Suprapubic skin (tissue), 4 donors: ENCODE measurements at places on chromosomes 12 and 14.

DNA sequence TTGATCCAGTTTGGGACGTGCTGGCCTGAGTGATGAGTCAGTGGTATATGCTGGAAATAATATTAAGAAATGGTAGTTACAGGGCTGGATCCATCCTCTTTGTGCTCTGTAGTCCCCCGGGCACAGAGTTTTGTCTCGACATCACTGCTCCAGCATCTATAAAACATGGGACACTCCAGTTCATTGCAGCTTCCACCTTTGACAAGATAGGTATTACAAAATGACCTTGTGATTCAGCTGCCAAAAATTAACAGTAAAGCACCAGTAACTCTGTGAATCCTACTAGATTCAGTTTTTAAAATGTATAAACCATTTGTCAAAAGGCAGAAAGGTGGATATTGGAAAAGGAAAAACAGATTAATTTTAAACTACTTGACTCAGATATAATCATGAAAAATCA, 14.6 kb upstream of the GNG2 start:
- no peak for DNase-seq

GRCh38 chr12:48629541-48629940, 52.5 kb downstream of the KANSL2 start:
- no peak for DNase-seq

DNA sequence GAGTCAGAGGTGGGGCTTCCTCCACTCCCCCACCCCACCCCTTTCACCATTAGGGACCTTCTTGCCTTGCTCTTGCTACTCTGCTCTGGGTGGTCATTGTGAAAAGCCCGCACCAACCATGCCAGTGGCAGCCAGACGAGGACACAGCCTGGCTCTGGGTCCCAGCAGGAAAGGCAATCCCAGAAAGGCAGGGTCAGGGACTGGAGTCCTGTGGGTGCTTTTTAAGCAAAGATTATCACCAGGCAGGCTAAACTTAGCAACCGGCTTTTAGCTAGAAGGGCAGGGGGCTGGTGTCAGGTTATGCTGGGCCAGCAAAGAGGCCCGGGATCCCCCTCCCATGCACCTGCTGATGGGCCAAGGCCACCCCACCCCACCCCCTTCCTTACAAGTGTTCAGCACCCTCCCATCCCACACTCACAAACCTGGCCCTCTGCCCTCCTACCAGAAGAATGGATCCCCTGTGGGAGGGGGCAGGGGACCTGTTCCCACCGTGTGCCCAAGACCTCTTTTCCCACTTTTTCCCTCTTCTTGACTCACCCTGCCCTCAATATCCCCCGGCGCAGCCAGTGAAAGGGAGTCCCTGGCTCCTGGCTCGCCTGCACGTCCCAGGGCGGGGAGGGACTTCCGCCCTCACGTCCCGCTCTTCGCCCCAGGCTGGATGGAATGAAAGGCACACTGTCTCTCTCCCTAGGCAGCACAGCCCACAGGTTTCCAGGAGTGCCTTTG, 1.2 kb upstream of the GAPDH start:
- DNase-seq = peak; percentile 85

- DNase-seq = no peak
Measured at GRCh38 chr14:30077946-30078345, 150.3 kb upstream of the PRKD1 start.

- DNase-seq = no peak
Measured at GRCh38 chr14:103078860-103079587, 5.0 kb upstream of the LBHD2 start.

- no peak for DNase-seq
Measured at GRCh38 chr12:43758247-43758727, 303 bp downstream of the PUS7L start.

DNA sequence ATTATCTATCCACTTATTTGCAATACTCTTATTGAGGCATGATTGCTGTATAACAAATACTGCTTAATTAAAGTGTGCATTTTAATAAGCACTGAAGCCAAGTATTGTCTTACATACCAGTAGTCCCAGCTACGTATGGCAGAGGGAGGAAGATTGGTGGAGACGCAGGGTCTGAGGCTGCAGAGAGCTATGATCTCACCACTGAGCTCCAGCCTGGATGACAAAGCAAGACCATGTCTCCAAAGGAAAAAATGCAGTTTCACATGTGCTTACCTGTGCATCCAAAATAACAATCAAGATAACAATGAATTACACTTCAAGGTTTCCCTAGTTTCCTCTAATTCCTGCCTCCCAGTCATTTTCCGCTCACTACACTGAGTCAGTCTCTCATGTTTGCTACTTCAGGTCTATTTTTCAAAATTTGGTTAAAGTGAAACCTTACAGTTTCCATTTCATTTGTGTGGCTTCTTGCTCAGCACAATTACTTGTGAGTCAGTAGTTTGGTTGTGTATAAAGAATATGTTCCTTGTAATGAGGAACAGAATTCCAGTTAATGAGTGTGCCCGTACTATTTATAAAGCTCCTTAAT, 1250.1 kb downstream of the TMEM121 start:
- DNase-seq = no peak

GRCh38 chr14:100535287-100536120, 51.7 kb downstream of the BEGAIN start:
- peak; percentile 66 for DNase-seq

DNA sequence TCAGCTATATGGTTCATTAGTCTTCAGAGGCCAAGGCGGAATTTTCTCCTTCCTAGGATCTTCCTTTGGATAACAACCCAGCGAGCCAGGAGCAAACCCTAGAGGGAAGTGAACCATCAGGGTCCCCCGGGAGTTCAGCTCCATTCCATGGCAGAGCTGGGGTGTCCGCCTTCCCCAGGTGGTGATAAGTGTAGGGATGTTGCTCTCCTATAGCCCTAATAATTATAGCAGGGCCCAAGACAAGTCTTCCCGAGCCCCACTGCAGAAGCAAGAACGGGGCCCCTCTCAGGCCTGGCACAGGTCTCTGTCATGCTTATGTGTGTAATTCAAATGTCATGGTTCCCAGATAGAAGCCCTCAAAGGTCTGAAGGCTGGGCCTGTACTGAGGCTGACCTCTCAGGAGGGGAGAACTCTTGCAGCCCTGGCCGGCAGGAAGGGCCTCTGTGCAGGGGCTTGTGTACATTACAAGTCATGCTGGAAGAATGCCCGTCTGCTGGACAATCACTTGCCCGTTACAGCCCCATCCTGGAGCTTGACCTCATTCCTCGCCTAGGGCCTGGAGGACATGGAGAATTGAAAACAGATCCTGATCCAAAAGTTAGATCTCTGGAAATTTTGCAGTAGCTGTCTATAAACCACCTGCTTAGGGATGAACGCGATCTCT, 17.3 kb downstream of the LRTM2 start:
- DNase-seq = no peak

DNA sequence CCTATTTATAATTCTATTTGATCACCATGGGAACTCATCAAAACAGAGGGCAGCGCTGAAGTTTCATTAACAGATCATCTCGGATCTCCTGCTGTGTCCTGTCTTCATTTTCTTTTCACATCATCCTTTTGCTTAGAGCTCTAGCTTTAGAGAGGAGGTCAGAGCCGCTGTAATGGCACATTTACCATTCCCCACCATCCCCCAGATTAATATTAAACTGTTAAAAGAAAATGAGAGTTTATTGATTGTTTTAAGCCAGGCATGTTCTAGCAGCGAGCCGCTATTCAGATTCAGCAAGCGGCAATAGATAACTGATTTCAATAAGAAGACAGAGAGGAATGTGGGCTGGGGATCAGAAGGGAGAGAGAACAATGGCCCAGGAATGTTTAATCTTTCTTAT, 308.8 kb downstream of the EGLN3 start:
- no peak for DNase-seq

GRCh38 chr14:51293149-51293911, 53.3 kb downstream of the TMX1 start:
- DNase-seq = no peak

DNA sequence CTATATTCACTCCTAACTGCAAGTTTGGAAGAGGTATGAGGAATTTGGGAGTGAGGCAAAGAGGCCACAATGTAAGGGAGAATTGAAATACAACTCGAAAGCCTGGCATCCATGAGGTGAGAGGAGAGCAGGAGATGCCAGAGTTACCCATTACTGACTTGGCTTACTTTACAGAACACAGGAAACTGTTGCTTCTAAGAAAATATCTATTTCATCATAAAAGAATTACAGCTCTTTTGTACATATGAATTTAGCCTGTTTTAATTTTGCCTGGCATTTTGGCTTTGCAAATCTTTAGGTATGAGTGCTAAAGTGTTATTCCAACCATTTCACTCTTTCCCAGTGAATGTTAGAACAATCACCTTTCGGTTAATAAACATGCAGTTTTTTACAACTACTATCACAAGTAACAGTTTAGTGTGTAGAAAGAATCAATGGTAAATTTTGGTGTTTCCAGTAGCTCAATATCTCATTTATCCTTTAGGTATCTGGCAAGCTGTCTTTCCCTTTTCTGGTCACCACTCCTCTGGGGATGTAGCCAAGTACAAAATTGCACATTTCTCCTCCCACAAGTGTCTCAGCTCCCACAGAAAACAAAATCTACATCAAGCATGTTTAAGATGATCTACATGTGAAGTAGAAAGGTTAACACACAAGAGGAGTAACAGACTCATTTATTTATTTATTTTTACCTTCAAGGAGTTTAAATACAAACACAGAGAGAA, 196.6 kb upstream of the DCN start:
- DNase-seq = no peak

DNA sequence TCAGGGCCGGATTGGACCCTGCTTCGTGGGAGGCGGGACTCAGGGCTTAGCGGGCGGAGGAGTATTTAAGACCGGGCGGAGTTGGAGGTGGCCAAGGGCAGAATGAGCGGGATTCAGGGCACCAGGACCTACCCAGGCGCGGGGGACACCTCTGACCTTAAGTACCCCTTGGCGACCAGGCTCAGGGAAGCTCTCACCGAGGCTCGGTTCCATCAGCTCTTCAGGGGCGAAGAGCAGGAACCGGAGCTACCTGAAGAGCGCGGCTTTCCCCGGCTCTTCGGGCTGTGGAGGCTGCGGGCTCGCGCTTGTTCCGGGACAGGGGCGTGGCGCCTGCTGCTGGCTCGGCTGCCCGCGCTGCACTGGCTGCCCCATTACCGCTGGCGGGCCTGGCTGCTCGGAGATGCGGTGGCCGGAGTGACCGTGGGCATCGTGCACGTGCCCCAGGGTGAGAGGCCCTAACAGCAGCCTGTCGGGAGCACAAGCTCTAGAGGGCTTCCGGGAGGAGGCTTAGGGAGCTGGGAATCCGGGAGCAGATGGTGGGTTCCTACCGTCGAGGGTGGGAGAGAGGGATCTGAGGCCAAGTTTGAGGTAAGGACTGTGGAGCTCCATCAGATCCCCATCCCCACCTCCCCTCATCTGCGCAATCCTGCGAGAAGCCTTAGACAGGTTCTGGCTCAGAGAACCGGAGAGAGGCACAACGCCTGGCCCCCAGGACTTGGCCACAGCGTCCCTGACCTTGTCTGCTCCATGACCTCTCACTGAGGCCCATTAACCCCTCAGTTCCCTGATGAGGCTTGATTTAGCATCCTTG, 8.4 kb downstream of the ARHGEF25 start:
- no peak for DNase-seq

DNA sequence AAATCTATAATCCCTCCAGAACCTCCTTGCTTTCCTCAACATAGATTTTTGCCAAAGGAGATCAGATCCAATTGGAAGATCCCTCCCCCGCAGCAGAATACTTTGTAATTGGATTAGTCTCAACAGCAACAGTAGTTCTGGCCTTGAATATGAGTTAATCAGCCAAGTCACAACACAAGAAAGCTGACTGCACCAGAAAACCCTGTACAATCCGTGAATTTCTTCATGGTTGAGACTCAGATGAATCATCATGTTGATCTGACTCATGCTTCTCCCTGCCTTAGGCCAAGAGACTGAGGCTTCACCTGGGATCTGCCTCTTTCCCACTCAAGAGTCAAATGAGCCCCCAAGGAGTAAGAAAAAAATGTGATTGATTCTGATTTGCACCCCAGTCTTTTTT, 3.0 kb upstream of the METTL17 start:
- no peak for DNase-seq

DNA sequence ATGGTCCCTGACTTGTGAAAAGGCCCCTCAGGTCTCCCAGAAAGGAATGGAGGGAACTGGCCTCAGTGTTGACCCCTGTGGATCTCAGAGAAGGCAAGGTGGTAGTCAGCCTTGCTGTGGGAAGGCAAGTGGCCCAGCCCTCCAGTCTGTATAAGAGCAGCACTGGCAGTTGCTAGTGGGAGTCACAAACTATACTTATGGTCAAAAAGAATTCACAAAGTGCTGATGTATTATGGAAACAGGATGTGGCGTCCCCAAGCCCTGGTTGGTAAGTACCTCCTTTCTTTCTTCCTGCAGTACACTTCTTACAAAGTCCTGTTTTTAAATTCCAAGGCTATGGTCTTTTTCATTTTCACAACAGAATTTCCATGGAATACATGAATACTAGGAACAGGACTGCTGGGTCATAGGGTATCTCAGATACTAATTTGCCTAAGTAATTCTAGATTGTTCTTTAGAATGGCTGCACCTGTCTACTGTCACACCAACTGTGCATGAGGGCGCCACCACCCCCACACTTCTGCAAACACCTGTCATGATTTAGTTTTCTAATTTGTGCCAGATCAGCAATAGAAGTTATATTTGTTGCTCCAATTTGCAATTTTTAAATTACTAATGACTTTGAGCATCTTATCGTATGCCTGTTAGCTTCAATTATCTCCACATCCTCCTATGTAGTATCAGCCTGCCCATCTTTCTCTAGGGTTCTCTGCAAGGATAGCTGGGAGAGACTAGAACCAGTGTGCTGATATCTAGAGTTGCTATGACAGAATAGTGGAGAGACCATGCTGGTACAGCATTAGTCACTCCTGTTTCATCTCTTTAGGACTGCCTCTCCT, 40.7 kb upstream of the TMEM263 start:
- DNase-seq = no peak

DNA sequence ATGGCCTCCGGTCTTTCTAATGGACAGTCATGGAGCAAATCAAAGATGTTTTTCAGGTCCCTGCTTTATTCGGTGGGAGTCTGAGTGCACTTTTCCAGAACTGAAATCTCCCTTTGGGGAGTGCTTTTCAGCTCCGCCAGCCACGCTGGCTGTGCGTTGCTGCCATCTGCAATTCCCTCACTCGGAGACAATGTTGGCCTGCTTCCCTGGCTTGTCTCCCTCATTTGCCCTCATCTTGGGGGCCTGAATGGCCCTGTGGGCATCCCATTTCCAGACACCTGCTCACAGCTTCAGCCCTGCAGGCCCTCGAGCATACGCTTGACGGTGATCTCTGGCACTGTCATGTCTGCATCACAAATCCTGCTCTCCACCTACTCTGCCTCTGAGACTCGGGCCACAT, 103.8 kb downstream of the CCDC92 start:
- DNase-seq = no peak

- no peak for DNase-seq
Measured at GRCh38 chr12:26795910-26796309, 37.1 kb downstream of the ITPR2 start.

DNA sequence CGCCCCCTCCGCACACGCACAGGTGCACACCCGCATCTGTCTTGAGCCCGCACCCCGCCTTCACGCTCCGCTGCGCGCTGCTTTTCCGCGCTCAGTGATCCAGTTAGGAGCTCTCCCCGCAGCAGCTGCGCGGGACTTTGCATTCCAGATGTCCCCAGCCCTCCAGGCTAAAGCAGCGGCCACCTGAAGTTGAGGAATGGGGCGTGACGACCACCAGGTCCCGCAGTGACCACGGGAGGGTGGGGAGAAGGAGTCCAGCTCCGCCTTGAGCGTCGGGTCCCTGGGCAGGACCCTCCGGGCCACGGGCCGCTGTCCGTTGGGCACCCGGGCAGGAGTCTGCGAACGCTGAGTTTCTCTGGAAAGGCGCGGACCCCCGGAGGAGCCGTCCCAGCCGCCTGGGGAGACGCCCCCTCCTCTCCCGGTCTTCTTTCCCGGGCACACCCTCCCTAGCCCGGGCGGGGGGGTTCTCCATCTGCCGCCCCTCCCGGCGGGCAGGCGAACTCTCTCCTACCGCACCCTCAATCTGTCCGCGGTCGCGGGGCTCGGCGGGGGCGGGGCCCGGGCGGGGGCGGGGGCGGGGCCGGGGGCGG, 334 bp upstream of the TMEM132C start:
- DNase-seq = no peak
